Hematopoietic multipotent progenitor cell treated with erythropoietin and hydrocortisone succinate and interleukin-3 and kit ligand, for 6 days (in vitro differentiated cells): ENCODE measurements at places on chromosomes 5 and 9.

DNA sequence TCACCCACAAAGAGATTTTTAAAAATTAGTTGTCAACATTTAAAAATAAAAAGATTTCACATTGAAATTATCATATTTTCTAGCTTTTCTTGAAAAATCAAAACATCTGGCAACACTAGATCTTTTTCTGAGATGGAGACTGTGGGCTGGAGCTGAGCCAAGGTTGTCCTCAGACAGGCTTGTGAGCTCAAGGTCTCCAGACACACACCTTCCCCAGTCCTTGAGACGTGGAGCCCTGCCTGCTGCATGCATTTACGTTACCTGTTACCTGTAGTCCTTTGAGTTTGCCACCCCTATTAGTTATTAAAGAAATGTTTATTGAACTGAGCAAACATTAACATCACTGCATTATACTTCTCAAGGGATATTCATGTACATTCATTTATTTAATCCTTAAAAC is 87.5 kb upstream of the TLE1 start:
- peak; percentile 17 for DNase-seq

DNA sequence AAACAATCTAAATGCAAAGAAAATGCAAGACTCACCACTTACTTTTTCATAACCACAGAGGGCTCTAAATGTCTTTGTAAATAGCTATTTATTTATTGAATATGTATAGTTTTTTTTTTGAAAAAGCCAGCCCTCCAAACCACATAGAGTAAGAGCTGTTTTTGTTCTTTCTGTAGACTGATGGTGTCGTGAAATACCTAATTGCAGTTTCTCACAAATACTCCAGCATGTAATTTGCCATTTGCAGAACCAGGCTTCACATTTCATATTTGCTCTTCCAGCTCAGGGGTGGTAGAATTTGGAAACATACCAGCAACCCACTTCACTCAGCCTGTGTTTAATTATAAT is 159.8 kb downstream of the TMC1 start:
- no peak for DNase-seq

GRCh38 chr5:116382032-116382873 is 192.4 kb downstream of the SEMA6A start:
- no peak for DNase-seq

DNA sequence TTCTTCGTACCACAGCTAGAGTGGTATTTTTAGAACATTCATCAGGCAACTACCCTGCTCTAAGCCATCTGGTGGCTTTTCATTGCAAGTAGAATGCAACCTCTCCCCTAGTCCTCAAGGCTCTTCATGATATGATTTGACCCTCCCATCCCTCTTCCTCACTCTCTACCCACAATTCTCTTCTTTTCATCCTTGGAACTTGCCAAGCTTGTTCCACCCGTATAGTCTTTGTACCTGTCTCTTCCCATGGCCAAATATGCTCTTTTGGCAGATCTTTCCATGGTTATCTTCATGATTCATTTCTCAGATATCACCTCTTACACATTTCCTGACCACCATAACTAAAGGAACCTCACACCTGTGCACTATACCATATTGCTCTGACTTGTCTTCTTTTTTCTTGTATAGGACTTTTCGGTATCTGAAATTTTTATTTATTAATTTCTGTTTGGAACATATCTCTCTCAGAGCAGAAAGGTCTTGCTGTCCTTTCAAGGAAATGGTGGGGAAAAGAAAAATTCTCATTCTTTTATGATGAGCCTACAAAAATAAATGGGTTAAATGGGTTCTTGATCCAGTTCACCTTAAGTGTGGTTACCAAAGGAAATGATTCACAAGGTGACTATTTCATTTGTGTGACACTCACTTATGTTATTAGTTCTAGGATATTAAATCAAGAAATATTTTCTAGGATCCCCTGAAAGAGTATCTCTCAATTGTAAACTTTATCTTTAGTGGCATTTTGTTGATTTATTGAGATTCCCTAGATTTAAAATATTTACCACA is 3.7 kb upstream of the CD274 start:
- DNase-seq = peak; percentile 16

DNA sequence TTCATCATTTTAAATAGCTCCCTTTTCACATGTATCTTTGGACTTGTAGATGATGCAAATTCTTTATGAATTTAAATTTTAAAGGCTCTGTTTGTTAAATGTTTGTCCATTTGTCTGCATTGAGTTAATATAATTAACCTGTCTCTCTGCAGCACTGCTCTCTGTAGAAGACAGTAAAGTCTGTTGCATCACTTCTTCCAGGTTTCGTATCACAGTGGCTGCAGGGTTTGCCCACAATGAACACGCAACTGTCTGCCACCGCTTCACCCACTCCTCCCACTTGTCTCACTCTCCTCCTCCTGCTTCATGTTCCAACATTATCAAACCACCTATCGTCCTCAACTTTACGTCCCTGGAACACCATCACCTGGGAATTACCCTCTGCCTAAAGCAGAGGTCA is 231.3 kb upstream of the SLC30A5 start:
- DNase-seq = peak; percentile 46

GRCh38 chr9:20331095-20331685 is 291.1 kb downstream of the MLLT3 start:
- no peak for DNase-seq

- no peak for DNase-seq
These were observed 16.6 kb upstream of the C9orf152 start for GRCh38 chr9:110224583-110224982.

- no peak for DNase-seq
These were observed 45.5 kb upstream of the RNU6ATAC start for GRCh38 chr9:134209731-134210311.

GRCh38 chr5:21613971-21614488 is 1239.1 kb downstream of the CDH12 start:
- no peak for DNase-seq

GRCh38 chr5:157471709-157472108 is 11.7 kb downstream of the NIPAL4 start:
- peak; percentile 73 for DNase-seq

GRCh38 chr9:16023446-16023845 is 470.6 kb downstream of the CCDC171 start:
- no peak for DNase-seq

GRCh38 chr9:94792511-94792910 is 66.0 kb downstream of the AOPEP start:
- no peak for DNase-seq

- no peak for DNase-seq
These were observed 47.8 kb upstream of the KLF9 start for GRCh38 chr9:70462300-70462699.

GRCh38 chr5:105207066-105207465 is 1644.5 kb upstream of the NUDT12 start:
- no peak for DNase-seq

DNA sequence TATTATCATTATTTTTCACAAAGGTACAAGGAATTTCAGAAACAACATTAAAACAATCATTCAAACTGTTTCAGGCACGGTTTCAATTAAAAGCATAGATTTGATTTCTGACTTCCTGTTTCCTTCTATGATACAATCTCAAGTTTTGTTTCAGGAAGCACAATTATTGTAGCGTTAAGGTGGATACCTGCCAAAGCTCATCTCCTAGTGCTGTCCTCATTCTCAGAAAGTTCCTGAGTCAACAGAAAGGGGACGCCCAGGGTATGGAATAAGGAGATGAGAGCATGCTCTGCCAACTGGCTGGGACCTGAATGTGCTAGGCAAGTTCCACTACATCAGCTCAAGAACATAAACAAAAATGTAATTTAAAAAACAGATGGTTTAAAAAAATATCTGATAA is 2.0 kb upstream of the TRIM14 start:
- peak; percentile 47 for DNase-seq

DNA sequence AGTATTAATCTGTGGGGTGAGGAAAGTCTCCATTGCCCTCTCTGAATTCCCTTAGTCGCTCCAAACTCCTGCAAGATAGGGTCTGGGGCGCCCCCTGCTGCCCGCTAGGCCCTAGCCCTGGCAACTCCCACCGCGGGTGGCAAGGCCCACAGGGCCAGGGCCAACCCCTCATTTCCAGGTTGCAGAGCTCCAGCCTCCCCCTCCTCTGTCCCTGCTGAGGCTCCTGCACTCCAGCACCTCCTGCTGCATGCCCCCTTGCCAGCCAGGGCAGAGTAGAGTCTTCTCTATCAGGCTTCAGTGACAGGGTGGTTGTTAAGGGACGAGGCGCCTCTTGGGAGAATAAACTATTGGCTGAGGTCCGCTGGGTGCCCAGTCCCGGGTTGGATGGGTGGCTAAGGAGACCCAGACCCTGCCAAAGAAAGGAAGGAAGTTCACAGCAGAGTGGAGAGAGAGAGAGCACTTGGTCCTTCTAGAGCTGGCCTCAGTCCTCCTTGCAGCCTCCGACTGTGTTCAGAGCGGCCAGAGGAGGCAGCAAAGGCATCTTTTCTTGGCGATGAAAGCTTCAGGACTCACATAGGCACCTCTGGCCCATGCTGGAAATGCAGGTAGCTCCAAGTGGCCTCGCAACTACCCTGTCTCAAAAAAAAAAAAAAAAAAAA is 45.6 kb downstream of the SAR1B start:
- DNase-seq = peak; percentile 93

- DNase-seq = no peak
These were observed 829.6 kb upstream of the ZNF608 start for GRCh38 chr5:125575891-125576505.

GRCh38 chr5:168778536-168778935 is 199.4 kb upstream of the PANK3 start:
- no peak for DNase-seq

- DNase-seq = no peak
These were observed 35.7 kb downstream of the SECISBP2 start for GRCh38 chr9:89353989-89354388.

GRCh38 chr5:80973027-80973426 is 12.9 kb downstream of the RASGRF2 start:
- DNase-seq = no peak

- DNase-seq = no peak
These were observed 391.5 kb downstream of the CCDC171 start for GRCh38 chr9:15944341-15944740.

GRCh38 chr5:169081000-169081724 is 219.8 kb downstream of the SLIT3 start:
- DNase-seq = no peak

- no peak for DNase-seq
These were observed 29.9 kb upstream of the GNA14 start for GRCh38 chr9:77677957-77678535.

GRCh38 chr5:22541037-22541436 is 312.1 kb downstream of the CDH12 start:
- DNase-seq = no peak

DNA sequence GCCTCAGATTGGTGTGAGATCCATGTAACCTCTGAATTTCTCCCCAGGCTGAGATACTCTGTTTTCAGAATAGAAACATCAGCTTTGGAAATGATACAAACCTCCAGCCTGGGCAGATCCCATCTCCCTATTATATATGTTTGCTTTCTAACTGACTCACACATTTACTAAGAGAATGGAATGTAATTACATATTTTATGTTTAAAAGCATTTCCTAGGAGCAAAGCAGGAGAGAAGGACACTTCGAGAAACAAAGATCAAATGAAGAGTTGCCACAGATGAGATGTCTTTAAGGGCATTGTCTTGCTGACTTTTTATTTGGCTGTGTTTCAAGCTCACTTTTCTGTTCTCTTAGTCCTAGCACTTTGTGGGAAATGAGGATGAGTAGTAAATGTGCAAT is 96.3 kb downstream of the CDH18 start:
- no peak for DNase-seq

GRCh38 chr5:116614603-116614920 is 39.9 kb upstream of the SEMA6A start:
- DNase-seq = no peak

GRCh38 chr9:4842734-4843133 is 50.0 kb downstream of the RCL1 start:
- no peak for DNase-seq

GRCh38 chr5:73266176-73266738 is 93.3 kb downstream of the TMEM174 start:
- DNase-seq = no peak

- no peak for DNase-seq
These were observed 18.2 kb downstream of the SLC22A5 start for GRCh38 chr5:132387640-132388117.

- no peak for DNase-seq
These were observed 18.9 kb downstream of the TRIP13 start for GRCh38 chr5:911601-912000.

- DNase-seq = peak; percentile 32
These were observed 524 bp downstream of the FUBP3 start for GRCh38 chr9:130579738-130580463.

- no peak for DNase-seq
These were observed 70.2 kb downstream of the SEMA4D start for GRCh38 chr9:89427621-89428221.

GRCh38 chr5:16378762-16379161 is 86.8 kb downstream of the ZNF622 start:
- no peak for DNase-seq

GRCh38 chr5:112064271-112064701 is 307.3 kb upstream of the NREP start:
- DNase-seq = no peak

DNA sequence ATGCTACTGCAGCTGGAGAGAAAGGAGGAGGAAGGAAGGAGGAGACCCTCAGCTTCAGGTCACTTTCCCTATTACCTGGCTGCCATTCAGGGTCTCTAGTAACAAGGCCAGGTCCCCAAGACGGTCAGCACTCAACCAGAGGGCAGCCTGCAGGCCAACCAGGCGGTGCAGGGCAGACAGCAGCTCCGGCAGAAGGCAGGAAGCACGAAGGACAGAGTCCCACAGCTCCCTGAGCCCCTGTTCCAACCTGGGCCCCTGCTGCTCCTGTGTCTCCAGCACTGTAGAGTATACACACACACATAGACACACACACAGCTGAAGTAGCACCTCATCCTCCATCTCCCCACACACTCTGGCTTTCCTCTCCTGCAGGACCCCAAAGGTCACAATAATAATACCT is 1.7 kb downstream of the FANCG start:
- no peak for DNase-seq

- DNase-seq = no peak
These were observed 33.3 kb downstream of the TLE4 start for GRCh38 chr9:79604921-79605562.

- no peak for DNase-seq
These were observed 41.9 kb upstream of the IPPK start for GRCh38 chr9:92711844-92712243.

GRCh38 chr5:143106174-143106573 is 297.3 kb downstream of the NR3C1 start:
- DNase-seq = no peak

DNA sequence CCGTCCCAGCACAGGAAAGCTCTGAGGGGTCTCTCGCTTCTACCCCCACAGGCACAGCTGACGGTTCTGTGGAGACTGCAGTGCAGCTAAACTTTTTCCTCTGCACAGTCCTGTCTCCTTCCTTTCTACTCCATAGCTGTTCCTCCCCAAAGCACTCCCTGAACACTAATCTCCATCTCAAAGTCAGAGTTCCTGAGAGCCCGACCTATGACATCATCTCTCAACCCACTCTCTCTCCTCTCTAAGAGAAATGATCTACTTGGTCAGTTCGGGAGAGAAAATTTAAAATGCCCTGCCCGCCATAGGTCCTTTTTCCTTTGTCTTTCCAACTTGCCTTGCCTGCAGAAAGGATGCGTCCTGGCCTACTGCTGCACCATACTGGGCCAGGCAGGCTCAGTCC is 90.6 kb downstream of the FANCC start:
- DNase-seq = no peak

GRCh38 chr9:21119093-21119770 is 22.4 kb downstream of the IFNW1 start:
- peak; percentile 77 for DNase-seq

GRCh38 chr9:121985792-121986494 is 107.2 kb downstream of the TTLL11 start:
- DNase-seq = no peak
